NCI-H526 treated with DMSO at 0.1 percent for 48 hours (cell line): ENCODE measurements at places on chromosomes 3 and 15.

DNA sequence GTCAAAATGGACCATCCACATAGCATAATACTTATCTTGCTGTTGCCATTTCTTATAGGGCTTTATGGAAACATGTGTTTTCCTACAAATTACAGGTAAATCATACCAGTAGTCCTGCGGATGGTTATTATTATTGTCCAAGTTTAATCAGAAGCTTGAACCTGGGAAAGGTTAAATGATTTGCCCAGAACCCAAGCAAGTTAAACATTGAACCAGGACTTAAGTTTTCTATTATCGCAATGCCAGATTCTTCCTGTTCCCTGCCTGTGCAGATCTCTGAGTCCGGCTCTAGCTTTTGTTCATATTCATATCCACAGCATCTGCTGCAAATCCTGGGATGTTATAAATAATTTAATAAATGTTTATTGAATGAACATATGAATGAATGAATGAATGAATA is 12.5 kb downstream of the LPP start:
- DNase-seq, result no peak

DNA sequence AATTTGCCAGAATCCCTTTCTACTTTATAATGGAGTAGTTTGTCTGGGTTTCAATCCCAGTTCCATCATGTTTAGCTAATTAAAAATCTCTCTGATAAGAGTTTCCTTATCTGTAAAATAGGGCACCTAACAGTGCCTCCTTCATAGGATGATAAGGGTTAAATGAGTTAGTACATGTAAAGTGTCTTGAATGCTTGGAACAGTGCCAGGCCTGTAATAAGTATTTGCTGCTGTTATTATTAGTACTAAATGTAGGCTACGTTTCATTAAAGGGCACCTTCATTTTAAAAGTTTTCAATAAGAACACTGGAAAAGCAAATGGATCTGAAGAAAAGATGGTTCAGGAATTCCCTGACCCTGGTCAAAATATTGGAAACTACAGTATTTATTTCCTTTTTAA is 11.8 kb upstream of the SLC2A2 start:
- no peak for DNase-seq

DNA sequence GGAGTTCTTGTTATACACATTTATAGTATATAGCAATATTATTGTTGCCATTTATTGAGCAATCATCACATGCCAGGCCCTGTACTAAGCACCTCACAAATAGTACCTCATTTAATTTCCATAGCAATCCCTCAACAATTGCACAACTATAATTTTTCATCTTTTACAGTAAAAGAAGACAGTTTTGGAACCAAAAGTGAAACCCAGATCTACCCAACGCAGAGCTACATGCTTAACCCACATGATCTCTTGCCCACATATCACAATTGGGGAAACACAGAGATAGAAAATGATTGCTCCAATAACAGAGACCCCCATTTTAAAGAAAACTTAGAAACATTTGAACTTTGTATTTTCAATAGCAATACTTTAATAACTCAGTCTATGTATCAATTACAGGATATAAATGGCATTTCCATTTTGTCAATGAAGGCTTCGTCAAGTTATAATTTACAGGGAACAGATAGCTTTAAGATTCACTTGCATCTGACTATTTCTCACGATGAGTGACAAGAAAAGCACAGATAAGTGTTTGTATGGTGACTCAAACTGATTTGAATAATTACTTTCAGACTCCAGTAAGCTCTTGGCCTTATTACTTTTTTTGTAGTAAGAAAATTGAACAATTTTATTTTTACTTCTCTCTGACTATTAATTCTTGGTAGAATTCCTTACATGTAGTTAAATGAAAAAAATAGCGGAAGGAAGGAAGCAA is 38.7 kb upstream of the CCDC50 start:
- no peak for DNase-seq

- DNase-seq, result no peak
Observed at GRCh38 chr3:189500798-189501495, 130.2 kb upstream of the TP63 start.

GRCh38 chr15:58445865-58446264 is 14.1 kb downstream of the LIPC start:
- DNase-seq, result no peak

DNA sequence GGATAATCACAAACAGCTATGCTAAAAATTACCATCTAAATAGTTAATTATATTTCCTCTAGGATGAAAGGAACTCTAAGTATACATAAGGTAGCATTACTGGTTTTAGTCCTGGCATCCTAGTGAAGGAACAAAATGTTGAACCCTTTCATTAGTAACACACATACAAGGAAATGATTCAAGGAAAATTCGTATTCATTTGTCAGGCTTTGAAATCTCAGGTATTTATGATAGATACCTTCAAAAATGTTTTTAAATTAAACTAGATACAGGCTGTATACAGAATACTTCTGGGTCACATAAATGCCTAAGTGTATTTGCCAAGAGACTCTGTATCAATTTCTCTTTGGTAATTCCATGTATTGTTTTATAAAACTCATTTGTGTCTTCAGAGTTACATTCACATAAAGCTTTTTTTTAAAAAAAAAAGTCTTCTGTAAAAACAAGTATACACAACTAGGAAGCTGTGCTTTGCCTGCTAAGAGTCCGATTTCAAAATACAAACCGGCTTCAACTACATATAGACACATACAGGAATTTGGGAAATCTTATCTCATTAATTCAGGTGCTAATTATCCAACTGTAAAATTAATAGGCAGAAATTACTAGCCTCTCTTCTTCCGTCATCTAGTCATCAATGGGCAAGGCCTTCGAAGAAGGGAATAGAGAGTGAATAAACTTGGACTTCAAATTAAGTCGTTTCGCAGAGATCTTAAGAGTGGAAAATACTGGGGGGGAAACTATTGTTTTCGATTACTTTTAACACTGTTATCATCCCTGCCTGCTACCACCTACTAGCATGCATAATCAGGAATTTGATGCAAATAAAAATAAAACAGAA is 1.3 kb downstream of the SECISBP2L start:
- no peak for DNase-seq

GRCh38 chr3:50651920-50652529 is 22.7 kb upstream of the DOCK3 start:
- DNase-seq, result no peak
